Stimulated activated CD4-positive, alpha-beta T cell treated with anti-CD3 and anti-CD28 coated beads, Interleukin-1b, Interleukin-23, amount 100 ng/mL, for 1 hour (primary cell): ENCODE measurements at places on chromosomes 1 and 21.

DNA sequence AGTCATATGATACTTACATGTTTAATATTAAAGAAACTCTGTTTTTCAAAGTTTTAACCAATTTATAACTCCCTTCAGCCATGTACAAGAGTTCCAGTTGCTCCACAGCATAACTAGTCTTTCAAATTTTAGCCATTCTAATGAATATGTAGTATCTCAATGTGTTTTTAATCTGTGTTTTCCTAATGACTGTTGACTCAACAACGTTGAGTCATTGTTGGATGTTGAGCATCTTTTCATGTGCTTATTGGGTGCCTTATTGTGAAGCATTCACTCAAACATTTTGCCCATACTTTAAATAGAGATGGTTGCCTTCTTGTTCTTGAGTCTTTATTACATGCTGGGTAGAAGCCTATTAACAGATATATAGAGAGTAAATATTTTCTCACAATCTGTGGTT is 240.2 kb upstream of the LYPLAL1 start:
- DNase-seq: no peak

DNA sequence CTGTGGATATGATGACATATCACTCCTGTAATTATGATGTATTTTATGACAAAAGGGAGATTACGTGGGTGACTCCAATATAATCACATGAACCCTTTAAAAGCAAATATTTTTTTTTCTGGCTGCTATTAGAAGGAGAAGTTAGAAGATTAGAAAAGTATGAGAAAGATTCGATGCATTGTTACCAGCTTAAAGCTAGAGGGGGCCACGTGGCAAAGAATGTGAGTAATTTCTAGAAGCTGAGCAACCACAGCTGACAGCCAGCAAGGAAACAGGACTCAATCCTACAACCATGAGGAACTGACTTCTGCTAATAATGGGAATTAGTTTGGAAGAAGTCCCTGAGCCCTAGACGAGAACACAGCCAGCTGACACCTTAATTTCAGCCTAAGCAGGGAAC is 56.3 kb upstream of the C1orf87 start:
- no peak for DNase-seq

GRCh38 chr1:45870500-45870899 is 67.1 kb downstream of the MAST2 start:
- no peak for DNase-seq

DNA sequence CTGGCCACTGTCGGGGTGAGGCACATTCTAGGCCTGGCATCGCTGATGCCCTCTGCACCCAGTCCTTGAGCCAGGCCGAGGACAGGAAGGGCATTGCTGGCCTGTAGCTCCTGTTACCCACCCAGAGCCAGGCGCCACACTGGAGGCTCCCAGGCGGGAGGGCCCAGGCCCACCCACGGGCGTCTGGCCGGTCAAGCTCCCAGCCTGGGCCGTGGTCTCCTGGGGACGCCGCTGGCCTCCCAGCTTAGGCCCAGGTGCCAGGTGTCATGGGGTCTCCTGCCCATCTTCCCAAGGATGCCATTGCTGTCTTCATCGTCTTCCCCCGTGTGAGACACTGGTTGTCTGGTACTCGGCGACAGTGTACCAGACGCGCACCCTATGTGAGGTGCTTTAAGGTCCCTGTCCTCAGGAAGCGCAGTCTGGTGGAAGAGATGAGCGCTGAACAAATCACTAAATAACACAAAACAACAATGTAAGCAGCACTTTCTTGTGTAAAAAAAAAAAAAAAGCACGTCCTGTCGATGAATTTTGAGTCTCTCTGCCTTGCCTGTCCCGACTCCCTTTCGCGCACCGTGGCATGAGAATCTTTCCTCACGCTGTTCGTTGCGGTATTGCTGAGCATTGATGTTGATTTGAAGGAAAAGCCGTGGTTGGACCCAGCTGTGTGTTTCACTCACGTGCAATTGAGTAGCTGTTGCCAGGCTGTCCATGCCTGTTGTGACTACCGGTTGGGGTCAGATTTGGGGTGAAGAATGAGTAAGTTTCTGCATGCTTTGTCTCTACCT is 27.0 kb upstream of the TRAPPC10 start:
- DNase-seq: no peak

DNA sequence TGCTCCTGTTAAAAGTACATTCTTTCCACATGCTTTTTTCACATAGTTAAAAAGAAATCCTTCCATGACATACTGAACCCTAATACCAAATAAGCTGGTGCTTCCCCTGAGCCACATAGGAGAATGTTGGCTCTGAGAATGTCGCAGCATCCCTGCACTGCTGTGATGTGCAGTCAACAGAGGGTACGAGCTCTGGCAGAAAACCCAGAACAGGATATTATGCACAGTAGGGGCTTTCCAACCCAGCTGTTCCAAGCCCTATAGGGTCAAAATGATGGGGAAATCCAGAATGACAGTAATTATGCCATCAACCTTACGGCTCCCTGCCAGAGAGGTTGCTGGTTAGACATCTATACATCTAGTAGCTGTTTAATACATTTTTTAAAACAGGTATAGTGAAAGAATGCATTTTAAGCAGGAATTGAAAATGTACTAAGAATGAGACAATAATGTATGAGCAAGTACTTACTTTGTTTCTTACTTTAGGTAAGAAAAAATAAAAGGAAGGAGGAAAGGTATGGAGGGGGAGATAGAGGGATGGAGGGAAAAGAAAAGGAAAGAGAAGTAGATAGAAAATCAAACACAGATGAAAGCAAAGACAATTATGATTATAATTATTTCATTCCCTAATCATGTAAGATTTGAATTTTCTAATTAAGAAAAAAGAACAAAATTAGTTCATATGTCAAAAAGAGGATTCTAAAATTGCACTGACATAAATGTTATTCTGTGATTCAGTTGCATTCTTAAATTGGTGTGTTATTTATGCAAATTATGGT is 126.0 kb downstream of the NR5A2 start:
- peak; percentile 7 for DNase-seq

GRCh38 chr1:155873860-155874259 is 14.5 kb downstream of the SYT11 start:
- no peak for DNase-seq

DNA sequence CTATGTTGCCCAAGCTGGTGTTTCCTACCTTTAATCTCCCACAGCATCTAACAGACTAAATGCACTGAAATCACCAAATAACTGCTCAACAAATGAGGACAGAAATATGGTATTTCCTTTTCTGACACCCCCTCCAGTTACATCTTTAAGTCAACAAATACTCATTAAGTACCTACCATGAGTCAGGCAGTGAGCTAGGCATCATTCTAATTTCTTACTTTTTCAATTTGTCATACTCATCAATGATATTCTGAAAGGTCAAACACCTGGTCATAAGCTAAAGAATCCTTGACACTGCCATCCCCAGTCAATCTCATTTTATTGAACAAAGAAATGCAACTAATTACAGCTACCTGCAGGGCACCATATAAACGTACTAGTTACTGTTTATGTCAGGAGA is 36.6 kb downstream of the LUZP1 start:
- no peak for DNase-seq

DNA sequence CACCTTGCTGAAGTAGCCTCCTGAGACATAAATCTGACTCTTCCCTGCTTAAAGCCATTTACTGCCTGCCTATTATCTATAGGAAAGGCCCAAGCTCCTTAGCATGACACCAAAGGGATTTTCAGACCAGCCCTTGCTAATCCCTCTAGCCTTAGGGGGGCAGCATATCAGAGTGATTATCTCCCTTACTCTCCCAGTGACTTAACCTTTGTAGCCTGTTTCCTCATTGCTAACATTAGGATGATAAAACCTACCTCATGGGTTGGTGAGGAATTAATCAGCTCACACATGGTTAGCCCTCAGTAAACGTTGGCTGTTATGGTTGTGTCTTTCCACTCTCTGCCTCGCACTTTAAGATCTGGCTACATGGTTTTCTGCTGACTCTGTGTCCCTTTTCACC is 70.1 kb downstream of the ROR1 start:
- DNase-seq: no peak

DNA sequence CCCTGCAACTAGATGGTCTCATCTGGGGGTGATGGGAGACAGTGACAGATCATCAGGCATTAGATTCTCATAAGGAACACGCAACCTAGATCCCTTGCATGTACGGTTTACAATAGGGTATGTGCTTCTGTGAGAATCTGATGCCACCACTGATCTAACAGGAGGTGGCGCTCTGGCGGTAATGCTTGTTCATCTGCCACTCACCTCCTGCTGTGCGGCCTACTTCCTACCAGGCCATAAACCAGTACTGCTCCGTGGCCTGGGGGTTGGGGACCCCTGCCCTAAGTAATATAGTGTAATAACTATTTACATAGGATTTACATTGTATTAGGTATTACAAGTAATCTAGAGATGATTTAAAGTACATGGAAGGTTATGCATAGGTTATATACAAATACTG is 134.9 kb downstream of the CLEC20A start:
- DNase-seq: no peak

- DNase-seq: no peak
Observed at GRCh38 chr1:24149866-24150233, 6.9 kb upstream of the IL22RA1 start.

GRCh38 chr1:20028125-20028524 is 41.9 kb upstream of the PLA2G5 start:
- DNase-seq: no peak

DNA sequence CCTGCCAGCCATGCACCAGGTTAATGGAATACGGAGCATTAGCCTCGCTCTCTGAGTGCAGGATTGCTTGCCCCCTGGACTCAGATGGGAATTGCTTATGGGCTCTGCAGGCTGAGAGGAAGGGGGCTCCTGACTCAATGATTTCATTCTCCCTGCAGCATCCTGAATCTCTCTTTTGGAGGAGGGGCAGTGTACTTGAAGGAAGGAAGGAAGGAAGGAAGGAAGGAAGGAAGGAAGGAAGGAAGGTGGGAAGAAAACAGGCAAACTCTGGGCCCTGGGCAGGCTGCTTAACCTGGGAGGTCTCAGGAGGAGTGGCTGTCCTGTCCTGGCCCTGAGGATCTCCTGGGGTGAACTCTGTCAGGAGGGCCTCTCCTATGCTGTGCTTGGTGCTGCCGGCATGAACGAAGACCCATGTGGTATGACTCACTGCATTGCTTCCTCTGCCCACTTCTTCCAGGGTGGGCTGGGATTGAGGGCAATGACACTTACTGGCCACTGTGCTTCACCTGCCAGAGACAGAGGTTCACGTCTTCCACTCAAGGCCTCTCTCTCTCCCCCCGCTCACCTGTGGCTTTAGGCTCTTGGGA is 257.1 kb upstream of the CSF3R start:
- DNase-seq: no peak

GRCh38 chr21:41964171-41964570 is 10.4 kb upstream of the C2CD2 start:
- no peak for DNase-seq

- no peak for DNase-seq
Observed at GRCh38 chr1:67832737-67833601, at the start of gene GNG12. GNG12 (minus strand) TSS chr1:67833467; CDS start chr1:67707686, 125,781 bp downstream.

DNA sequence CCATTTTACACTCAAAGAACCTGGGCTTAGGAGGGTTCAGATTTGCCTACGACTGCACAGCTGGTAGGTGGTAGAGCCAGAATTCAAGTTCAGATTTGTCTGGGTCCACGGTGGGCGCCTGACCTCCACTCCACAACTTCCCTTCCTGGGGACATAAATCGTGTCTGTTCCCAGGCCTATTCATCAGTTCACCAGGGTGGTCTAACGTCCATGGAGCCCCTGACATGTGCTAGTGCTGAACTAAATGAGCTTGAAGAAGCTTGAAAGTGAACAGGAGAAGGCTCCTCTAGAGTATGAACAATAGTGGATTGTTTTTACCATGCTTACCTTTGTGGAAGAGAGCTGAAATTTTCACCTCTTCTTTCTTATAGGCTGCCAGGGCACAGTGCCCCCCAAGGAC is 32.5 kb upstream of the KIF1B start:
- DNase-seq: no peak

DNA sequence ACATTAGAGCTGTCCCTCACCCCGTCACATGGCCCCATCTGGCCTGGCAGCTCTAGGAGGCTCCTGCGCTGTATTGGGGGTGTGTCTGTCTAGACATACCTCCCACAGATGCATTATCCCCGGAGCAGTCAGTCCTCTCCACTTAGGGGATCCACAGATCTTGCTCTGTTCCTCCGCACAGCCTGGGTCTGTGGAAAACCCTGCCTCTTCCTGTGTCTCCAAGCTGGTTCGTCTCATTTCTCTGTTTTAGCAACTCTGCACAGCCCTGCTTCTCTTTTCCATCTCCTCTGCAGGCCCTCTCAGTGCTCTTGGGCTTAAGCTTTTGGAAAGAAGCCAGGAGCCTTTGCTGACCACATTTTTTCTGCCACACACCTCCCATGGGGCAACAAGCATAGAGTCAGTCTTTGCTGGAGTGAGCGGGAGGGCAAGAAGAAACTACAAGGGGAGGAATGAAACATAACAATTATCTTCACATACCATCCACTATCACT is 241.5 kb downstream of the FOXD2 start:
- no peak for DNase-seq

- no peak for DNase-seq
Observed at GRCh38 chr1:160004001-160004400, 27.8 kb downstream of the PIGM start.

DNA sequence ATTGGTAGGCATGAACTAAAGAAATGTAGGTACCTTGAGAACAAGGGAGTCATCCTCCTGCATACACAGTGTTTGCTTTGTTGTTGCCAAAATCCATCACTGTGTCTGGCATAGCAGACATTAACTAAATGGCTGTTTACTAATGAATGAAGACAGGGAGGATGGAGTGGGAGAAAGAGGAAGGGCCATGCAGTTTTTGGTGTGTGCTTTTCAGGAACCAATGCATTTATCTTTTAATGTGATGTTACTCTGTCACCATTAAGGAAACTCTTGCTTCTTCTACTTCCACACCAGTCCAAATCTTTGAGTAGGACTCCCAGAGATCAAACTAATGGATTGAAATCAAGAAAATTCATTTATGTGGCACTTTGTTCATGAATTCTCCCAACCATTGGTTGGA is 55.6 kb upstream of the DUSP10 start:
- DNase-seq: no peak

DNA sequence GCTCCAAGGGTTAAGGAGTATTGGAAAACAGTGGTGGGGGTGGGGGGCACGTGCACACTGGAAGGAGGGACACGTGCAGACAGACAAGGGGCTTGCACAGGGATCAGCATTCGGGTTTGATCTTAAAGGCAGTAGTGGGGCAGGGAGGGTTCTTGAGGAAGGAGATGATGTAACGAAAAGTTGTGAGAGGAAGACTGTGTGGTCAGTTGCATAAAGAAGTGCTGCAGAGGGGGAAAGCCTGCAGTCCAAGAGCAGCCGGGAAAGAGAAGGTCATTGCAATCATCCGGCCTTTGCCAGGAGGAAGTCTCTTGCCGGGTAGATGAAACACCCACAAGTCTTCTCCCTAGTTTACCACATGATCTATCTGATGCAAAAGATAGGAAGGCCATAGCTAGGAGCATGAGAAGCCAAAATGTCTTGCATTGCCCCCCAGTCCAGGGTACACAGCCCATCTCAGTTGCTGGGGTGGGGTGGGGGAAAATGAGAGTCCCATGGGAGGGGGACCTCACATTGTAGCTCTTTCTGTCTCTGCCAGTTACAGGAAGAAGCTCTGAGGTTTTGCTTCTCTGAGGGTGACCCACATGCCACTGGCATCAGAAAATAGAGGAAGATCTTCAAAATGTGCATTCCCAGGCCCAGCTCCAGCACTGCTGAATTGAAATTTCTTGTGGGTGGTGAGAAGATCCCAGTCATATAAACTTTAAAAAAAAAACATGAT is 202.5 kb upstream of the RAB4A start:
- DNase-seq: no peak
